ENCODE measurements at places on chromosomes 12 and 14.
A peak's percentile ranks its signal among the peaks of the same experiment; 100 is the strongest.

DNA sequence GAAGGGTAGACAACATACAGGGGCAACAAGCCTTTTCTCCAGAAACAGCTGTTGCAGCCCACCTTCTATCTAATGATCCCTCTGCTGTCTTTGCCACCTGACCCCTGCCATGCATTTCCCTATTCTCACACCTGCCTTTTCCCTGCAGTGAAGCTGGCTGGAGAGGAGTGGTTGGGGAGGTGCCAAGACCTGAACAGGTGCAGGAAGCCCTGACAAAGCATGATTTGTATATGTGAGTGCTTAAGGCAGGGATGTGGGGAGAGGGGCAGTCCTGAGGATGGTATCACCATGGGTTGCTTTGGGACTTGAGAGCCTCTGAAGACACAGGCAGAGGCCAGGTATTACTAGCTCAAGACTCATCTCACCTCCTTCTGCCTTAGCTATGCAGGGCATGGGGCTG is 2.9 kb upstream of the PFDN5 start:
- DNase-seq = no peak

- no peak for DNase-seq
Measured at GRCh38 chr12:131218026-131218922, 264.6 kb downstream of the ADGRD1 start.

DNA sequence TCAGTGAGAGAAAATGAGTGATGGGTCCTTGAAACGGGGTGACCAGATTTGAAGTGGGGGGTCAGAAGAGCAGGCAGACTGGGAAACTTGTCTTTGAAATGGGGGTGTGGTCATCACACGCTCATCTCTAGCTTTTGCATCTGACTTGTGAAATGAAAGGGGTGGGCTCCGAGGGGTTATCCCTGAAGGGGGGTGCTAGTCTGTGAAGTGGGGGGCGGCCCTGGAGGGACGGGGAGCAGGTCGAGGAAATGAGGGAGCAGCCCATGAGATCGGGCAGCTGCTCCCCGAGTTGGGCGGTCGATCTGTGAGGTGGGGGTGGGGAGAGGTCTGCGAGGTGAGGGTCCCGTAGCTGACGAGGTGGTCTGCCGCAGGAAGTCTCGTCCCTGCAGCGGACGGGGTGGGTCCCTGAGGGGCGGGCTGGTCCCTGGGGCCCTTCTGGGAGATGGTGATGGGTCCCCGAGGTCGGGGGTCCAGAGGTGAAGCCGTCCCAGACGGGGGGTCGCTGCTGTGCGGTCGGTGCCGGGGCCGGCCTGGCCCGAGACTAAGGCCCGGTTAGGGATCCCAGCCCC is 542 bp downstream of the PXN start:
- no peak for DNase-seq

DNA sequence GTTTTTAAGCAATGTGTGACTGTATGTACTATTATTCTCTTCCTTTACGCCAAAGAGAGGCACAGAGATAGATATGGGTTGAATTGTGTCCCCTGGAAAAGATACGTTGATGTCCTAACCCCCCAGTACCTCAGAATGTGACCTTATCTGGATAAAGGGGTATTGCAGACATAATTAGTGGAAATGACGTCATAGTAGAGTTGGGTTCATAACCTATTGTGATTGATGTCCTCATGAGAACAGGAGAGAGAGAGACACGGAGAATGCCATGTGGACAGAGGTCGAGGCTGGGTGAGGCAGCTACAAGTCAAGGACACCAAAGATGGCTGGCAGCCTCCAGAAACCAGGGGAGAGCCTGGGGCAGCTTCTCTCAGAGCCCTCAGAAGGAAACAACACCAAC is 376.3 kb downstream of the FUT8 start:
- DNase-seq = no peak

GRCh38 chr12:28027947-28028724 is 55.6 kb upstream of the PTHLH start:
- DNase-seq = peak; percentile 45

- DNase-seq = no peak
Measured at GRCh38 chr14:99361596-99362215, 89.7 kb upstream of the BCL11B start.

DNA sequence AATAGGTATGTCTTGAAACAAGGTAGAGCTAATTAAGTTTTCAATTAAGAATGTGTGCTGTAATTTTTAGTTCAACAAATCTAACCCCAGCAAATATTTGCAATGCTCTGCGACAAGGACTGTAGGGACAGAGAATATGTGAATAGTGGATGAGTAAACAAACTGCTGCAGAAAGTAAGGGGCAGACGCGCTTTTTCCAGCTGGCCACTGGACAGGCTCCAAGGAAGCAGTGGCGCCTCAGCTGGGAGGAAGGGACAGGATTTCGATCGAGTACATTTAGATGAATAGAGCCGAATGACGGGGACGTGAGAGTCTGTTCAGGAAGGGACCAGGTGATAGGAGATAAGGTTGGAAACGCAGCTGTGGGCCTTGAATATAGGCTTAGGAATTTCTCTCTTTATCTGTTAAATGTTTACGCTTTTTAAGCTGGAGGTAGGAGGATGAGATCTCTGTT is 69.3 kb downstream of the ELK3 start:
- DNase-seq = peak; percentile 46

DNA sequence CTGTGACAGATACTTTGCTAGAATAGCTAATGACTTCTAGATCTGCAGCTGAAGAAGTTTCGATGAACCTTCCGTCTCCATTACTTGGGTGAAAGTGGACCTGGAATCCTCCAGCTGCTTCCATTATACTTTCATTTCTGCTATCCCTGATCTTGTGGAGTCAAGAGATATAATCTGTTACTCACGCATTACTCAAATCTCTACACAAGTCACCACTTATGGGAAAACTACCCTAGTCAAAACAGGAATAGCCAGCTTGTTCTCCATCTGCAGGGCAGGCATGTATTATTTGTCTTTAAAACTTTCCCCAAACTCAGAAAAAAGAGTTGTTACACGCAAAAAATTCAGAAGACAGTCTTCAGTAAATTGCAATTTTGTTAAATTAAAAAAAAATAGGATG is 2.8 kb upstream of the KTN1 start:
- DNase-seq = no peak

- no peak for DNase-seq
Measured at GRCh38 chr12:93181409-93181965, 196.2 kb upstream of the NUDT4 start.

- DNase-seq = no peak
Measured at GRCh38 chr14:69226736-69227135, 33.2 kb upstream of the GALNT16 start.

- peak; percentile 82 for DNase-seq
Measured at GRCh38 chr14:65238456-65238855, 136.1 kb upstream of the MAX start.

- DNase-seq = no peak
Measured at GRCh38 chr14:30204431-30204980, 276.9 kb upstream of the PRKD1 start.

DNA sequence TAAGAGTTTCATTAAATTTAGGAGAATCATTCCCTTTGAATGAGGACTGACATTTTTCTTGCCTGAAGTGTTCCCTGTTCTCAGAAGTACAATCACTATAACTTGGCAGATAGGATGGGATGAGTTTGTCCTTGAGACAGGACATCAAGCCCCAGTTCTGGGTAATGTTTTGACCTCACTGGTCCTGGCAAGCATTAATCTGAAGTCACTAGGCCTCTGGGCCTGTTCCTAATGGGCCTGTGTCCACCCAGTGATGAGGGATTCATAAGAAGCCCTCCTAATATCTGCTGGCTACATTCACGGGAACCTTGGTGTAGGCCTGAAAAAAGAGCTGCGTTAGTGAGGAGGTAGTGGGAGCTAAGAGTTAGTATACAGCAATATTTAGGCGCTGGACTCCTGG is 37.2 kb downstream of the NINJ2 start:
- no peak for DNase-seq

- DNase-seq = peak; percentile 77
Measured at GRCh38 chr12:24617471-24617870, 331.4 kb downstream of the BCAT1 start.

GRCh38 chr12:77115471-77115870 is 50.1 kb upstream of the E2F7 start:
- no peak for DNase-seq

GRCh38 chr12:100490056-100490455 is 16.4 kb downstream of the NR1H4 start:
- DNase-seq = no peak

- peak; percentile 65 for DNase-seq
Measured at GRCh38 chr14:80491131-80491530, 279.8 kb upstream of the DIO2 start.

DNA sequence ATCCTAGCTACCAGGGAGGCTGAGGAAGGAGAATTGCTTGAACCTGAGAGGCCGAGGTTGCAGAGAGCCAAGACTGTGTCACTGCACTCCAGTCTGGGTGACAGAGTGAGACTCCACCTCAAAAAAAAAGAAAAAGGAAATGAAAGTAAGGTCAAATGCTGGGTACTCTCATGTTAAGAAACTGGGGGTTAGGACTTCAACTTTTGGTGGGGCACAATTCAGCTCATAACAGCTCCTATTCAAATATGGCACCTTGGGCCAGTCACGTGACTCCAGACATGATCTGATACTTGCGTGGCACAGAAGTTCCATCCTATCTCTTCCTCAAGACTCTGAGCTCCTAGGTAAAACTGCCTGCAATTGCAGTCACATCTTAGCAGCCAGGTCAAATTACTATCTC is 142.7 kb downstream of the EGLN3 start:
- DNase-seq = no peak

GRCh38 chr14:23361763-23362162 is 3.2 kb downstream of the EFS start:
- DNase-seq = no peak
